ENCODE measurements at places on chromosomes 1 and 21.

DNA sequence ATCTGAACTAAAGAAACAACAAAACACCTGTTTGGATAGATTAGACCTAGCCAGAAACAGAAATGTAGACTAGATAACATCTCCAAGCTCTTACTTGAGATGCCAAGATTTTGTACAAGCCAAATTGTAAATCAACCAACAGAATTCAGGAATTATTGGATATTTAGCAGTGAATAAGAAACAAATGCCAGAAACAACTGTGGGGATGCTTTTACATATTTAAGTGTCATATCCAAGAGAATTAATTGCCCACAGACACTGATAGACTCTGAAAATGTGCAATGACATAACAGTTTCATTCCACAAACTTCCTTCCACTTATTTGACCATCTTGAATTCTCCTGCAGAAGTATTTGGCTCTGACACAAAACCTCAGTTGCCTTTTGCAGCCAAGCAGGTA lies 92.3 kb downstream of the SGIP1 start:
- DNase-seq = no peak

DNA sequence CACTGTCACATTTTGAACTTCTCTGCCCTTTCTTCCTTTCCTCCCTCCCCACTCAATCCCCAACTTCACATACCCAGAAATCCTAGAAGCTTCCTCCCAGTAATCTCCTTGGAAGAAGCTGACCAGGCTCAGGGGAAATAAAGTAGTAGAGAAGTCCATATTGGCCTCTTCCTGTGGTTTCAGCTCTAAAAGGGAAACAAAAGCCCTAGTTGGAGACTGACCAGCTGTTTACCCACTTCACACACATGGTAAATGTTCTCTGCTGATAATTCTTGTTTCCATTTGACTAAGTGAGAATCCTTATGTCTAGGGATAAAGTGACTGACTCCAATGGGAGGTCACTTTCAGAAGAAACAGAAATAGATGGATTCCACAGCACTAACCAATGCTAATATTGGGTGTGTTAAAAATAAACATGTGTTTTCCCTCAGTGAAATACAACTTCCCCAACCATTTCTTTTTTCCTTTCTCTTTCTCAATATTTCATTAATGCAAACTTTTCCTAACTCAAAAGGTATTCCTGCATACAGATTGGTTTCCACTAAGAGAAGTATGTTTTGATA lies 178.9 kb upstream of the DPT start:
- DNase-seq = no peak

DNA sequence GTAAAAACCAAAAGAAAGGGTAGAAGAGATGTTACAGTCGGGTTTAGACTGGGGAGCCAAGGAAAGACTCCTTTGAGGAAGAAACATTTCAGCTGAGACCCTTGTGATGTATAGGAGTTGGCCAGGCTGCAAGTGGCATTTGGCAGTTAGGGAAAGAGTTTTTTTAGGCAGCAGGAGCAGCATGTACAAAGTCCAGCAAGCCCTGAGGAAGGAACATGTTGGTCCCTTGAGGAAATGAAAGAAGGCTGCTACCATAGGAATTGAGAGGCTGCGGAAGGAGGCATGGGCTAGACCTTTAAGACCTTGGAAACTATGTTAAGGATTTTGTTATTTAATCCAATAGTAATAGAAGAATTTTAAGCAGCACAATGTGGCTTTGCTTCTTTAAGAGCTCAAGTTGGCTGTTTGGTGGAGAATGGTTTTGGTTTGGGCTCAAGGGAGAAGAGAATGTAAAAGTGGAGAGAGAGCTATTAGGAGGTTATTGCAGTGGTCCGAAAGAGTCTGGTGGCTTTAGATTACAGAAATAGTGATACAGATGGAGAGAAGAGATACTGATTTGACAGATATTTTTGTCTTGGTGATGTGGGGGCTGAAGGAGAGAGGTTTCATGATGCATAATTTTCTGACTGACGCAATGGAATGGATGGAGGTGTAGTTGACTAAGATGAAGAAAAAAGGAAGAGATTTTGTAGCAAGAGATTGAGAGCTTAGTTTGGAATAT lies 26.6 kb downstream of the SMAP2 start:
- no peak for DNase-seq

- DNase-seq = no peak
Measured at GRCh38 chr1:176216031-176216430, 8.9 kb upstream of the COP1 start.

- DNase-seq = no peak
Measured at GRCh38 chr1:161069241-161069640, 450 bp downstream of the ARHGAP30 start.

DNA sequence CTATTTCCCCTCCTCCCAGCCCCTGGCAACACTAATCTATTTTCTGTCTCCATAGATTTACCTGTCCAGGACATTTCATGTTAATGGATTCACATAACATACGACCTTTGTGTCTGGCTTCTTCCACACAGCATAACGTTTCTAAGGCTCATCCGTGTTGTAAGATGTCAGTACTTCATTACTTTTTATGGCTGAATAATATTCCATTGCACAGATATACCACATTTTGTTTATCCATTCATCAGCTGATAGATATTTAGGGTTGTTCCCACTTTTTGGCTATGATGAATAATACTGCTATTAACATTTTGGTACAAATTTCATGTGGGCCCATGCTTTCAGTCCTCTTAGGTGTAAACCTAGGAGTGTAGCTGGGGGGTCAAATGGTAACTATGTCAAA lies 38.2 kb downstream of the GLIS1 start:
- DNase-seq = no peak

GRCh38 chr1:15362737-15363128 lies 47.0 kb upstream of the EFHD2 start:
- DNase-seq = no peak

- no peak for DNase-seq
Measured at GRCh38 chr1:213742992-213743391, 244.8 kb upstream of the PROX1 start.

GRCh38 chr1:214029796-214030195 lies 42.0 kb downstream of the PROX1 start:
- no peak for DNase-seq

- no peak for DNase-seq
Measured at GRCh38 chr1:109517337-109517736, 7.8 kb upstream of the AMIGO1 start.

- DNase-seq = no peak
Measured at GRCh38 chr1:236167154-236167553, 24.8 kb downstream of the GPR137B start.

DNA sequence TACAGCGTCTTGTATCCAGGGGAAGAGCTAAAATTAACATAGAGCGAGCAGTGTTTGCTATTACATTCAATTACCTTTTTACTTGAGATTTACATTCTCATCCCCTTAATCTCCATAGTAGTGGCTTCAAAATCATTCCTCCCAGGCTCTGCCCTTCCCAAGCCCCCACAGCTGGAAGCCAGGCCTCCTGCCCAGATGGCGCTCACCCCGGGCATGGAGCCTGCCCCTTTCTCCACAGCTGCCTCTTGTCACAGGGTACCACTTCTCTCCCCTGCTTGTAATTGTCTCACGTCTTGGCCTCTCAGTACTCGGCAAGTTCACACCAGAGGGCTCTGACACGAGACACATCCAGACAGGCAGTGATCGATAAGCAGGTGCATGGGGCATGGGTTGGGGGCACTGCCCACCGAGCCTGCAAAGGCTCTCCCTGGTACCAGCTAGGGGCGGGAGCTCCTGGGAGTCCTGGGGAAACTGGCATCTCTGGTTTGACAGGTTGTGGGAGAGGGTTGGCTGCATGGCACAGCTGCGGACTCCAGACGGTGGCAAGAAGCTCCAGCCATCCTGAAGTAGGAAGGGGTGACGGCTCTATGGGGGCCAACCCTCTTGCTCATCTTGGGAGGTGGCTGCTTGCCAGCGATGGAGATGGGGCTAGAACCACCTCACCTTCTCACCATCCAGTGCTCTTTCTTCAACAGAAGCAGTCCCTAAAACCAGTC lies 20.1 kb downstream of the CASZ1 start:
- no peak for DNase-seq

DNA sequence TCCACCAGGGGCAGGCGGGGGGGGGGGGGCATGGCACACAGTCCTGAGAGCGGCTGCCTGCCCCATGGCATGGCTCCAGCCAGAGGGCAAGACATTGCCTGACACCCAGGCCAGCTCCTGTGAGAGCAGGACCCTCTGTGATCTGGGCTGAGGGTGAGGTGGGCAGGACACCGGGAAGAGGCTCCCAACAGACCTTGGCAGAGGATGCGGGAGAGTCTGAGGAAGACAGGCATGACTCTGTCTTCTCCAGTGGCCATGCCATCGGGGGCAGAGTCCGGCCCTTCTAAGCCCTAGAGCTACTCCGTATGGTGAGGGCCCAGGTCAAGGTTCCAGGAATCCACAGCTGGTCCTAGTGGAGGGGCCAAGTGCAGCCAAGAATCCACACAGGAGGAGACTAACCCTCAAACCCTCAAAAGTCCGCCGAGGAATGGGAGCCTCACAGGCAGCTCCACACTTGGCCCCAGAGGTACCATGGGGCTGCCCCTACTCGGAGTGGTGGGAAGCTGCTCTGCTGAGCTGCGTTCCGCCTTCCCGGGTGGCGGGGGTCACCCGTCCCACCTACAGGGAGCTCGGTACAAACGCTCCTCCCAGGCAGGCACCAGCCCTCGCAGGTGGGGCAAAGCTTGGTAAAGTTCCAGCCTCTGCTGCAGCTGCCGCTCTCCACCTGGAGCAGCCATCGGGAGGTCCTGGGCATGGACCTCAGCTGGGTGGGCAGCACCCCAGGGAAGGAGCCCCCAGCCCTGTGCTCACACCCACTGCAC lies 6.5 kb downstream of the ACTRT2 start:
- DNase-seq = no peak

- no peak for DNase-seq
Measured at GRCh38 chr1:61230523-61230922, 148.2 kb downstream of the NFIA start.

- DNase-seq = no peak
Measured at GRCh38 chr1:202965422-202965821, 1.6 kb downstream of the CYB5R1 start.

DNA sequence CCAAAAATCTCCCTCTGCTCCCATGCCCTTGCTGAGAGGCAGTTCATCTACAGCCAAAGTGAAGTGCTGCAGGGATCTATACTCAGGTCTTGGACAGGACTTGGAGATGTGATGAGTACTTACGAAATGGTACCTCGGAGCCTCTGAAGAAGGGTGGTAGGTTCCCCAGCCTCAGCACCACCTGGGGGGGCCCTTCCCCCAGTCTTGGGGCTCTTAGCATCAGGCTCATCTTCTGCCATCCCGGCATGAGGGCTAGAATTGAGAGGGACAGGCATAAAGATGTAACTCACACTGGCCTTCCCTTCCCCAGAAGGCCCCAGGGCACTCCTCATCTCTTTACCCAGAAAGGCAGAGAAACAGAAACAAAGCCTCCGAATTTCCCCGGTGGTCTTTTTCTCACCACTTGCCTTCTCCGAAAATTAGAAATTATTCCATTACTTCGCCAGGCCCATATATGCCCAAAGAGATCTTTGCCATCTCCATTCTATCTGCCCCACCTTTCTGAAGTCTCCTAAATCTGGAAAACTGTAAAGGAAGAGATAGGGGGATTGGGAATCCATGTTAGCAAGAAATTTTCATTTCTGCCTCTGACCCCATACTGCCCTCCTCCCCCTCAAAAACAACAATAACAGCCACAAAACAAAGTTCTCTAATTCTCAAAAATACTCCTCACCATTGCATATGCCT lies 827 bp downstream of the RFX5 start:
- DNase-seq = no peak

- no peak for DNase-seq
Measured at GRCh38 chr1:111476761-111477309, 3.1 kb downstream of the C1orf162 start.

- DNase-seq = no peak
Measured at GRCh38 chr1:87512431-87512830, 183.8 kb downstream of the LMO4 start.
